Islet precursor cell (in vitro differentiated cells): ENCODE measurements at places on chromosomes 11 and 22.
A peak's percentile ranks its signal among the peaks of the same experiment; 100 is the strongest.

- no peak for DNase-seq
Measured at GRCh38 chr11:6725386-6725896, 42.3 kb upstream of the MRPL17 start.

DNA sequence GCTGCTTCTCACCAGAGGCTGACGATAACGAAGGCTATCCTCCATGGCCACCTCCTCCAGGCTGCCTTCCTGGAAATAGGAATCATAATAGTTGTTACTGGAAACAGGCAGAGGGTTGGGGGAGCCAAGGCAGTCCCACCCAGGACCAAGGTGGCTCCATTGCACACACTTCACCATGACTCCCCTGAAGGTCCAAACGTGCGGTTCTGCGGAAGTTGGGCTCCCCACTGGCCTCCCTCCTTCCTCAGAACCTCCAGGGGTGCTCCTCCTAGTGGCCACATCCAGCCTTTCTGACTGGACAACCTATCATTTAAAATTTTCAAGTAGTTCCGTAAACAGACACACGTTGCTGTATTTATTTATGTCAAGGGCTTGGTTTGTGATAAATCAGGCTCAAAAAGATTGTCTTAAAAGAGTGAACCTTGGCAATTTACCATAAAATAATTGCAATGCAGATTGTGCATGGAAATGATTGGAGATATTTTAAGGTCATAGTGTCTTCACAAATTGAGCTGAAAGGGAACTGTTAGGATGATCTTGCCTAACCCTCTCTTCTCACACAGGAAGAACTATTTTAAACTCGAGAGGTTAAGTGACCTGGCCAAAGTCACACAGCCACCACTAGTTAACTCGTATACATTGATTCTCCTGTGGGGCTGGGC, 1.4 kb upstream of the TCN2 start:
- peak; percentile 63 for DNase-seq

DNA sequence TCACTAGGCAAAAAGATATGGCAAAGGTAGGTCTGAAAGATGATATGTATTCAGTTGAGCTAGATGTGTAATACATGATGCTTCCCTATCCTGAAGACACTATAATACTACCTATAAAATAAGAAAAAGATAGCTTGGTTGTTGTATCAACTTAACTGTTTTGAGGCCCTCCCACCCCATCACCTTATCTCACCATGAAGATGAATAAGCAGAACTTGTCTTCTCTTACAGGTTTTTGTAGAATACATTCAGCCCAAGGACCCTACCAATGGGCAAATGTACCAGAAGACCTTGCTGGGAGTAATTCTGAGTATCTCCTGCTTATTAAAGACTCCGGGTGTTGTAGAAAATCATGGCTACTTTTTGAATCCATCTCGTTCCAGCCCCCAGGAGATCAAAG, 13.9 kb downstream of the UBE4A start:
- no peak for DNase-seq

GRCh38 chr22:46008291-46008690, 31.3 kb upstream of the WNT7B start:
- no peak for DNase-seq
